ENCODE measurements at places on chromosomes 1 and 21. TPM values are rescaled to one million over a fixed set of nuclear protein-coding genes. Genes with fewer than 3 reads are reported as not detected.

The UTS2 gene
- not detected for polyA plus RNA-seq

- no peak for DNase-seq
These were observed 58.6 kb downstream of the DDX20 start for GRCh38 chr1:111814305-111814628.

The MASP2 gene
- polyA plus RNA-seq, result 1.1 TPM

DNA sequence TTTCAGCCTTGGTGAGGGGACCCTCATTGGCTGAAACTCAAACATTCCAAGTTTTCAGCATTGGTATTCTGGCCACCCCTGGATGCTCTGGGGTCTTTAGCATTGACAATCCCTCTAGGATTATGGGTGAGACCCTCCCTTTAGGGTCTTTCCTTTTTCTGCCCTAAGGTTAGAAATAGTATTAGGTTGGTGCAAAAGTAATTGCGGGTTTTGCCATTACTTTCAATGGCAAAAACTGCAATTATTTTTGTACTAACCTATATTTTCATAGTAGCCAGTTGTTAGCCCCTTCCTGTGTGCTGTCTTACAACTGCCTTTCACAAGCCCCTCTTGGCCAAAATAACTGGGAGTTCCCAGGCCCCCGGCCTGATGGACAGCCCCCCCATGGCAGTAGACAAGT, 648.4 kb downstream of the PTPRU start:
- DNase-seq, result no peak

- DNase-seq, result no peak
These were observed 2.4 kb upstream of the IBA57 start for GRCh38 chr1:228163007-228163753.

DNA sequence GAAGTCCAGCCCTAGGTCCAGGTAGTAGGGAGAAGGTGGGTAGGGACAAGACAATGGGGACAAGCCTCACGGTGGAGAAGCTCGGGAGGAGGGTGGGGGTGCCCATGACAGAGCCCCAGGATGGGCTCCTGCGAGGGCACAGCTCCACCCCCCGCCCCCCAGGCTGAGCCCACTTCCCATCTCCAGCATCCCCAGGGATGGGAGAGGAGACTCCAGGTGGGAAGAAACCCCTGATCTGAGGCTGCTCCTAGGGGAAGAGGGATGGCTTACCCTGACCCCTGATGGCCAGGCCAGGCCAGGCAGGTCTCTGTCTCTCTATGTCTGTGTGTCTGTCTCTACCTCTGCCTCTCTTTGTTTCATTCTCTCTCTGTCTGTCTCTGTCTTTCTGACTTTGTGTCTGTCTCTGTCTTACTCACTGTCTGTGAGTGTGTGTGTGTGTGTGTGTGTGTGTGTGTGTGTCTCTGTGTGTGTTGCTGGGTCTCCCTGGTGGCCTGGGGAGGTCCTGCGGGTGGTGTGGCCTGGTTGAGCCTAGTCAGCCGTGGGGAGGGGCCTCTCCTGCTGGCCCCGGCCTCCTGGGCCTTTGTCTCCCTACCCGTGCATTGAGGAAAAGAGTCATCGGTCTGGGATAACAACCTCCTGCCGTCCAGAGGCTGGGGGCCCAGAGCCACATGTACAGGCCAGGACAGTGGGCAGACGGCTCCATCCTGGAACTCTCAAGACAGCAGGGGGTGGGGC, 45.7 kb downstream of the WNT9A start:
- DNase-seq, result no peak

- DNase-seq, result no peak
These were observed 1.9 kb downstream of the SLC6A9 start for GRCh38 chr1:44029260-44029910.

- peak; percentile 40 for DNase-seq
These were observed 109.5 kb upstream of the SIM2 start for GRCh38 chr21:36589352-36589971.

The MROH9 gene
- not detected for polyA plus RNA-seq

The SRM gene
- 85.8 TPM for polyA plus RNA-seq

DNA sequence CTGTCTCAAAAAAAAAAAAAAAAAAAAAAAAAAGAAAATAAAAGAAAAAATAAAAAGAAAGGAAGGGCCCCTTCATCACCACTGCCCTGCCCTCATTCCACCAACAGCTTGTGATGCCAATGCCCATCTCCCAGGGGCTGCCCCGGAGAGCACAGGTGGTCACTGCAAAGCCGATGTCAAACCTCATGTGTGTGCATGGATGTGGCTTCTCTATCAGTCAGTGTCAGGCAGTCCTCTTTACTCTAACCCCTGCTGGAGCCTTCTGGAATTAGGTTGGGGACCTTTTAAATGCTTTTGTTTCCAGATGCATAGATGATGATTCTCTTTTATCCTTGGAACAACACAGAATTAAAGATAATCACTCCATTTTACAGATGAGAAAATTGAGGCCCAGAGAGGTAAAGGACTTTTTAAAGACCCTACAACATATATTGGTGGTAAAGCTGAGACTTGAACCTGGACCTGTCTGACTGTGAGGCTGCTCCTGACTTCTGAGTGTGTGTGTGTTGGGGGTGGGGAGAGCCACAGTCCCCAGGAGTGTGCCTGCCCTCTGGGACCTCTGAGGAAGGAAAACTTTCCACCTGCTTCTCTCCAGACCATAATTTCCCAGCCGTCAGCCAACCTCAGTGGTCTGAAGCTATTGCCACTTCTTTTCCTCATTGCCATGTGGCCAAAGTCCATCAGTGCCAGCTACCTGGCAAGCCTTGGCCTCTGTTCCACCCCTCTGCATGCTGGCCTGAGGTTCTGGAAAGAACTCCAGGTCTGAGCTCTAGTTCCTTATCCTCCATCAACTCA, 3.0 kb upstream of the TMEM54 start:
- no peak for DNase-seq

All from muscle of back (tissue), 13 donors.